Stimulated activated CD4-positive, alpha-beta T cell treated with anti-CD3 and anti-CD28 coated beads, Interleukin-2, amount 100 ng/mL, for 24 hours (primary cell): ENCODE measurements at places on chromosomes 12 and 14.

GRCh38 chr14:75542588-75543091 lies 20.4 kb downstream of the BATF start:
- DNase-seq: peak; percentile 85

- no peak for DNase-seq
These were observed 6.3 kb downstream of the PPFIBP1 start for GRCh38 chr12:27530157-27530922.

GRCh38 chr14:59564366-59564765 lies 12.2 kb downstream of the CCDC175 start:
- DNase-seq: no peak

GRCh38 chr12:76288218-76288617 lies 60.0 kb downstream of the BBS10 start:
- no peak for DNase-seq

DNA sequence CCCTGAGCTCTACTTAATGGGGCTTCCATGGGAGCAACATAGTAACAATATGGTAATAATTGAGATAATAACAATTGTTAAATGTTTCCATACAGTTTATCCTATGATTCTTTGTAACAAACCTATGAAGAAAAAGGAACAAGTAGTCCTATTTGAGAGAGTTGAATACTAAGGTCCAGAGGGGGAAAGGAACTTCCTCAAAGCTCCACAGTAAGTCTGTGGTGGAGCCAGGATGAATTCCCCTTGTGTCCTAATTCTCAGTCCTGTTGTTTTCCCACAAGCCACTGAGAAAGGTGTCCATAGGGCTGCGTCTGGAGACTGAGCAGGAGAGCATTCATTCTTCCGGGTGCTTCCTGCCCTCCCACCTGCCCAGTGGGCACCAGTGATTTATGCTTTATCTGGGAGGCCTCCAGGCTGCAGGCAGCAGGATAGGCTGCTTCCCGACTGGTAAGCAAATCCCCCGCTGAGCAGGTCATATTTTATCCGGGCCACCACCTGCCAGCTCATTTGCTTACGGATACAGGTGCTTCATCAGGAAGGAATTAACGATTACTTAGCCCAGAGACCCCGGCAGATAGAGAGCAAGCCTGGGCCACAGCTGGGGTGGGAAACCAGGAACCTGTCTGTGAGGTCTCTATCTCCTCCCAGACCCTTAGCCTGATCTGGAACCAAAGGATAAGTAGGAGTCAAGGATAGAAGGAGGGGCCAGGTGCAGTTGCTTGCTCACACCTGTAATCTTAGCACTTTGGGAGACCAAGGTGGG lies 33.9 kb upstream of the FAM222A start:
- no peak for DNase-seq

GRCh38 chr14:104555430-104556255 lies 23.9 kb upstream of the C14orf180 start:
- no peak for DNase-seq

DNA sequence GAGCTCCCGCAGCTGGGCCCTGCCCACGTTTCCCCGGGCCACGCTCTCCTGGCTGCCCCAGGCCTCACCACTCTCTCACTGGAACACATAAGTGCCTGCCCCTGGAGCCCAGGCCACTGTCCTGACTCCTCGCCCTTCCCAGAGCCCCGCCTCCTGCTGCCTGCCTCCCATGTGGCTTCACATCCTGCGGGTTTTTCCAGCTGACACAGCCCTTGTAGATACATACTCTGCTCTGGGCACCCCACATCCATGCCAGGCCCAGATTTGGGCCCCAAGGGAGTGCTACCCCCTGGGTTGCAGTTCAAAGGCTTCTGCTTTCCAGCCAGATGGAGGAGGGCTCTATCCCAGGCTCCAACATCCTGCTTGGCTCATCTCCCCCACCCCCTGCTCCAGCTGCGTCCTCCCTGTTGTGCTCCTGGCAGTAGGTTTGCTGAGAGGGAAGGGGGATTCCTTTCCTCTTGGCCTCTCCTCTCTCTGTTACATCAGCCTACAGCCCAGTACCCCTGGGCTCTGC lies 60.1 kb downstream of the TSPAN9 start:
- DNase-seq: no peak

GRCh38 chr12:3651585-3652424 lies 101.1 kb downstream of the CRACR2A start:
- DNase-seq: no peak

DNA sequence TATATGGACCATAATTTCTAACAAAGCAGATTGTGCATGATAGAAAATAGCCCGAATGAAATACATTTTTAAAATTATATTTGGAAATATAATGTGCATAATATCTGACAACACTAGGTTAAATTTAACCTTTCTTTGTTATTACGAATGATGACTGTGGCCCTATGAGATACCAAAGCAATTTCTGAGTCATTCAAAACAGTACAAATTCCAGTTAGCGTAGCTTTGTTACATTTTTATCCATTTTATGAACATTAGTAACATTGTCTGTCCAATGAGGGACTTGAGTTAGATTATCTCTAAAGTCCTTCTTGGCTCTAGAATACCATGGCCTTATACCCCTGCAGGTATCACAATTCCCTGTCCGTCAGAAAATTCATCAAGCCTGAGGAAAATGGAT lies 39.0 kb upstream of the REP15 start:
- DNase-seq: no peak

GRCh38 chr12:67161322-67161918 lies 107.7 kb upstream of the CAND1 start:
- peak; percentile 31 for DNase-seq
